H1 (cell line): ENCODE measurements at places on chromosomes 7 and 10.

DNA sequence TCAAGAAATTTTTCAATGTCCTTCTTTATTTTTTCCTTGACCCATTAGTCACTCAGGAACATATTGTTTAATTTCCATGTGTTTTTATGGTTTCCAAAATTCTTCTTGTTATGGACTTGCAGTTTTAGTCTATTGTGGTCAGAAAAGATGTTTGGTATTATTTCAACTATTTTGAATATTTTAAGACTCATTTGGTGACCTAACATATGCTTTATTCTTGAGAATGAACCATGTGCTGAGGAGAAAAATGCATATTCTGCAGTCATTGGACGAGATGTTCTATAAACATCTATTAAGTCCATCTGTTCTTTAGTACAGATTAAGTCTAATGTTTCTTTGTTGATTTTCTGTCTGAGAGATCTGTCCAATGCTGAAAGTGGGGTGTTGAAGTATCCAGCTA, 42.3 kb upstream of the MDFIC start:
- no peak overlapping the region for H3K27ac ChIP-seq
- no peaks in the 10 kb centered on the region for H3K27me3 ChIP-seq
- DNase-seq: no peak
- no peak overlapping the region for H3K4me3 ChIP-seq
- H3K36me3 ChIP-seq: no peaks in the 10 kb centered on the region

DNA sequence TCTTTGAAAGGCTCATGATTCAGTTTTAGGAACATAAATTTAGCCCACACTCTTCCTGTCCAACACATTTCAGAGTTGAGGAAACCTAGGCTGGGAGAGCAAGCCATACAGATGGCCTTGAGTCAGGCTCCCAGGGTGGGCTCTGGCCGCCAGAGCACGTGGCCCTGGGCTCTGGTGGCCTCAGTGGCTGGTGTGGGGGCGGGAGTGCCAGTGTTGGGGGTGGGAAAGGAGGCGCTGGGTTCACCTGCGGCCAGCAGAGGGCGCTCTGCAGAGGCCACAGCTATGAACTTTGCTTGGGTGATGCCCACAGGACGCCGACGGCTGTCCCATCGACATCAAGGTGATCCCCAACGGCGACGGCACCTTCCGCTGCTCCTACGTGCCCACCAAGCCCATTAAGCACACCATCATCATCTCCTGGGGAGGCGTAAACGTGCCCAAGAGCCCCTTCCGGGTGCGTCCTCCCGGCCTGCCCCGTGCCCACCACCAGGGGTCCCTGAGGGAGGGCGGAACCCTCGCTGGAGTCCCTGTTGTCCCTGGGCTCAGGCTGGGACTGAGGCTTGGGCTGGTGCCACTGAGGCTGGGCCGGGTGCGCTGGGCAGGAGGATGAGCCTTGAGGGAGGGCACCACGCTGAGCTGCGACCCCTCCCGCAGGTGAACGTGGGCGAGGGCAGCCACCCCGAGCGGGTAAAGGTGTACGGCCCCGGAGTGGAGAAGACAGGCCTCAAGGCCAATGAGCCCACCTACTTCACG, 11.9 kb downstream of the FLNC start:
- no peak overlapping the region for H3K27ac ChIP-seq
- no peaks in the 10 kb centered on the region for H3K4me1 ChIP-seq
- no peaks in the 10 kb centered on the region for H3K27me3 ChIP-seq
- DNase-seq: peak; percentile 88

DNA sequence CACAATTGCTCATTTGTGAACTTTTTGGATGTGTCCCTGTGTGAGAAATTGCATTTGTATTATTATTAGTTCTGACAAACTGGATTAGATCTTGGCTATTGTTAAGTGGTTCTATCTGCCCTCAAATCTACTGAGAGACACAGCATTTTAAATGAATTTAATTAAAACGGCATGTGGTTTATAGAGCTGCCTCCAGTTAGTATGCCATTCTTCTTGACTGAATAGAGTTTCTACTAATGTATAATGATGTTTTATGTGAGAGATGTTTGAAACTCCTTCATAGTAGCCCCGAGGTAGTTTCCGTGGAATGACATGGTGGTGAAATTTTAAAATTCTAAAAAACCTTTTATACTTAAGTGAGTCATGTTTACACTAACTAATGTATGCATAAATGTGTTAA, 110.9 kb downstream of the DYNC1I1 start:
- no peaks in the 10 kb centered on the region for H3K4me1 ChIP-seq
- no peak overlapping the region for H3K27ac ChIP-seq
- no peaks in the 10 kb centered on the region for H3K27me3 ChIP-seq
- H3K4me3 ChIP-seq: no peak overlapping the region
- no peaks in the 10 kb centered on the region for H3K36me3 ChIP-seq

DNA sequence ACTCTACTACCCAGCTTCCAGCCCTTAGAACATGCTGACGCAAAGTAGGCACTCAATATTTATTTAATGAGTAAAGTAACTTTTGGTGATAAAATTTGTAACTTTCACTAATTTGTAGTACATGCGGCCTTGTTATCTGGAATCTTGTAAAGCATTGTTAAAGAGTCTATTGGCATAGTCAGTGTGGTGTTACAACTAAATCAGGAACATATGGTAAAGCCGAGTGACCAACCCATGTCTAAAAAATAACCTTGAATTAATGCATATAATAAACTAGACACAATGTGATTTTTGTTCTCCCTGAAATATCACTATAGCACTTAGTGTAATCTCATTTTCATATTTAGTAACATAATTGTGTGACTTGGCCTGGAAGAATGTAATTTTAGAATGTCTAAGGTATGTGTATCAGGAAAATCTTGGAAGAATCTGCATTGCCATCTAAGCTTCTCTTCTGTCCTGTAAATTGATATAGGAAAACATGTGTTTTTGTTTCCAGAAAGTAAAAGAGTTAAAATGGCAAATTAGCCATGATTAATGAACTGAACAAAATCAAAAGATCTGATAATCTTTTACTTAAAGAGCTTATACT, 256.7 kb upstream of the GNAI1 start:
- H3K27me3 ChIP-seq: no peaks in the 10 kb centered on the region
- no peaks in the 10 kb centered on the region for H3K36me3 ChIP-seq

DNA sequence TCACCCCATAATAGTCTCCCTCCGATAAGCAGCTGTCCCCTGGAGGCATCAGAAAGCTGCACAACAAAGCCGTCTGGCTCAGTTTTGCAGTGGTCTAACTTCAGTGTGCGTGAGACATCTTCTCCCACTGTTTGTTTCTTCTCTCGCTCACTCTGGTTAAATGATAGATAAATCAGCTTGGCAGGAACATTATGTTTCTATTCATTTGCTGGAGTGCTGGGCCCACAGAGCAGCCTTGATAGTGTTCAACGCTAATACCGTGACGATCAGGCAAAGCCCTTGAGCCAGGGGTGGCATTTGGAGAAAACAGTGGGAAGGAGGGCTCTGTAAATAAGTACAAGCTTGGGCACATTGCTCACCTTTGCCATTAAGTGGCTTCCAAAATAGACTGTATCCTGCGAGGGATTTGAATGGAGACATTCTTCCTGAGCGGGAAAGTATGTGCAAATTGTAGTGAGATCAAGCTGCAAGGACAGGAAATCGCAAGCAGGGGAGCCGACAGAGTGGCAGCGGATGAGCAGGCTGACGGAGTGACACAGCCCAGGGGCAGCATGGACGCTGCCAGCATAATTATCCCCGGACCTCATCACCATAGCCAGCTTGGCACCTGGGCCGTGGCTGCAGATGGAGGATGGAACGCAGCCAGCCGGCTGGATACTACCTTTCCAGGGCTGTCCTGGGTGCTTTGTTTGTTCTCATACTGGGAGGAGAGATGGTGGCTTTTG, 256.8 kb upstream of the FZD8 start:
- H3K4me3 ChIP-seq: no peak overlapping the region
- no peaks in the 10 kb centered on the region for H3K36me3 ChIP-seq
- no peak overlapping the region for H3K27ac ChIP-seq
- H3K4me1 ChIP-seq: peaks cover 5% of the 10 kb centered on the region; the same call in 1 of the 2 replicates
- DNase-seq: no peak
- H3K27me3 ChIP-seq: no peaks in the 10 kb centered on the region

DNA sequence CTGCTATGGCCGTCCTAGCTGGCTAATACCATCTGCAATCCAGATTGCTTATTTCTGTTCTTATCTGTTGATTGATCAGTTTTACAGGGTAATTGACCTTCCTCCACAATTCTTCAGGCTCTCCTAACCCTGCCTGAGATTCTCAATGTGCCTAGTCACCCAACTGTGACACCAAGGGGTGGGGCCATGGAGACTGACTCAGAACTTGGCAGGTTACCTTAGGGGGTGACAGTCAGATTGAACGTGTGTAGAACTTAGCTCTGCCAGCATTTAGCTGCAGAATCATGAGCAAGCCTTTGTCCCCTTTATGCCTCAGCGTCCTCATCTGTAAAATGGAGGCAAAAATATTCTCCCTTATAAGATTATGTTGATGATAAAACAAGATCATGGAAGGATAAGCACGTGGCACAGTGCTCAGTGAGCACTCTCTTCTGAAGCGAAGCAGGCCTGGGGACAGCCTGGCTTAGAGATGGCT, 19.1 kb upstream of the LEP start:
- H3K27ac ChIP-seq: no peak overlapping the region
- H3K27me3 ChIP-seq: no peaks in the 10 kb centered on the region
- no peaks in the 10 kb centered on the region for H3K36me3 ChIP-seq
- no peaks in the 10 kb centered on the region for H3K4me1 ChIP-seq
- H3K4me3 ChIP-seq: no peak overlapping the region
